NCI-H1048 (cell line): ENCODE measurements at places on chromosomes 5 and 9.

DNA sequence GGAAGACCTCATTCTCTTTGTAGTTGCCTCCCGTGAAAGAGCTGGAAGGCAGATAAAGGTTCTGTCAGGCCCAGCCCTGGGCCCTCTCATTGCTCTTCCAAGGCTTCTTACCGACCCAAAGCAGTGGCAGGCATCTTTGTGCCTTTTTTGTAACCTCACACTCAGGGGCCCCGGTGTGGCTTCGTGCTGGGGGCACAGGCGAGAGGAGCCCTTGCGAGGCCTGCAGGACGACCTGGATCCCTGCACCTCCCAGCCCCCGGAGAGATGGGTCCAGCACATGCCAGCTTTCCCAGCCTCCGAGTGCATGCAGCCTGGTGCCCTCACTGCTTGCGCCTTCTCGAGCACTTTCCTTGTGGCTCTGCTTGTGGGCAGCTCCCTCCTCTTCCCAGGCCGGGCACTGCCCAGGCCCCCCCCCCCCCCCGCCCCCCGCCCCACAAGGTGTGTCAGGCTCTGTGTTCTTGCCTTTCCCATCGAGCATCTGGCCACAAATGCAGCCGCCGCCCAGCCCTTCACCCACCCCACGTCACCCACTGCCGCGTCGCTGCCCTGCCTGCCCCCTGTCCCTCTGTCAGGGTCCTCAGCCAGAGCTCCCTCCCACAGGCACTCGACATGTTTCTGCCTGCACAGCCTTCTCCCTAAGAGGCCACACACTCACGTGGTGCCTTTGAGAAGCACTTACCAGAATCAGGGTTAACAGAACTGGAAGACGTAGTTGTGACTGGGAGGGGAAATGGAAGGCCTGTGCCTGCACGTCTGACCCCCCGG is 63.7 kb upstream of the CACNA1B start:
- no peak for DNase-seq

- DNase-seq, result no peak
These were observed 437 bp upstream of the TRIM41 start for GRCh38 chr5:181222630-181223057.

DNA sequence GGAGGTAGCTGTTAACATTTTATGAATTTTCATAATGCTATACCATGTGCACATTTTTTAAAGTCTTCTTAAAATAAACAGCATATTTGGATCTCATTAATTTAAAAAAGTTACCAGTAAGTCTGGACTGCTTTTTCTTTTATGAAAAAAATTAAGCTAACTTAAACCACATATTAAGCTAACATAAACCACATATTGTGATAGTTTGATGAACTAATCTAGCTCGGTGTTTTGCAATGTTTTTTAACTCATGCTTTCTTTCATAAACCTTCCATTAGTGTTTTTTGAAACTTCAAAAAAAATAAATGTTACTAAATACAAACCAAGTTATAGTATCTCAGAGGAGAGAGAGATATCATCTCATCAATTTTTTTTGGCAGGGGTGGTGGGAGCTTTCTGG is 26.5 kb downstream of the POLK start:
- no peak for DNase-seq

DNA sequence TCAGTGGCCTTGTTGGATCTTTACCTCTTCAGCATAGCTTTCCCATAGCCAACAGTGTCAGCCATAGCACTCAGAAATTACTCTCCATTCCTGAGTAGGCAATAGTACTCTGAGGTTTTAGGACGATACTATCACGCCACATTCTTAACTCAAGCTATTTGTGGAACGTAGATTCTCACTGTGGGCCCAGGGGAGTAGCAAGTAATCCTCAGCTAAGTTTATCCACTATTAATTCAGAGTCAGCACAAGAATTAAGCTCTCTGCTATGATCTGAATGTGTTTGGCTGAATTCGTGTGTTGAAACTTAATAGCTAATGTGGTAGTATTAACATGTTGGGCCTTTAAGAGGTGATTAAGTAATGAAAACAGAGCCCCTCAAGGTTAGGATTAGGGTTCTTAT is 858.8 kb upstream of the NUDT12 start:
- no peak for DNase-seq

GRCh38 chr5:149018909-149019443 is 43.9 kb downstream of the SH3TC2 start:
- DNase-seq, result no peak

GRCh38 chr5:168528521-168529373 is at the start of gene FBLL1:
TSS of gene FBLL1 (plus strand) at chr5:168529305. CDS start at chr5:168529505, 200 bp downstream.
- no peak for DNase-seq

DNA sequence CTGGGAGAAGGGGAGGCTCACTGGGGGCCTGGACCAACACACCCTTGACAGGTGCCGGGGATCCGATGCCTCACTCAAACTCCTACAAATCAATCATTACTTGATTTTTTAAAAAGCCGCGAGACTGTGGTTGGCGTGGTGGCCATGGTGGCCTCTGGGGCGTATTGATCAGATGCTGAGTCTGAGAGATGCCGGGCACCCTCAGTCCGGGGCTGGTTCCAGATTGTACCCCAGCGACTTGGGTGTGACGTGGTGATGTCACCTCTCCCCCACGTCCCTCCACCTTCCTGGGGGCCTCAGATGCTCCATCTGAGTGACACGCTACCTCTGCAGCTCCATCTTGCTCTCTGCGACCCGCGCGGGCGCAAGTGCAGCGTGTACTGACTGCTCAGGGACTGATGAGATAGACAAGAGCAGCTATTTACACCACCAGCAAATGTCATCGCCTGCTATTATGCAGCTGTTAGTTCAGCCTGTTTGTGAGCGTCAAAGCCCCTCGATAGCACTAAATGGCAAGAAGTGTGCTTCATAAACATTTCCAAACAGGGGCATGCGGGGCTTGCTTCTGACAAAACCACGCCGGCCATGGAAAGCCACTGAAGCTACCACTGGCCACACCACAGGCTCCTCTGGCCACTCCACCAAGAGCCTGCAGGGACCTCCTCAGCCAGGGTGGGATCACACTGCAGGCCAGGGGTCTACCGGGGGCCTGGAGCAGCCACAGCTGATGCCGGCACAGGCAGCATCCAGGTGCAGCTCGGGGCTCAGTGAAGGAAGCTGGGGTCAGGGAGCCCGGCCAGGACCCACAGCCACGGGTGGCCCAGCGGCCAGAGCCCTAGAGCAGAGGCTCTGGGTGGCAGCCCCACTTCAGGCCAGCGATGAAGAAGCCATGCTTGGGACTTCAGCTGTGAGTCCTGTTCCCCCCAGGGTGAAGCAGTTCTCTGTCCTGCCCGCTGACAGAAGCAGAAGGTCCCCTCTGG is 50.1 kb downstream of the SLC6A3 start:
- no peak for DNase-seq

DNA sequence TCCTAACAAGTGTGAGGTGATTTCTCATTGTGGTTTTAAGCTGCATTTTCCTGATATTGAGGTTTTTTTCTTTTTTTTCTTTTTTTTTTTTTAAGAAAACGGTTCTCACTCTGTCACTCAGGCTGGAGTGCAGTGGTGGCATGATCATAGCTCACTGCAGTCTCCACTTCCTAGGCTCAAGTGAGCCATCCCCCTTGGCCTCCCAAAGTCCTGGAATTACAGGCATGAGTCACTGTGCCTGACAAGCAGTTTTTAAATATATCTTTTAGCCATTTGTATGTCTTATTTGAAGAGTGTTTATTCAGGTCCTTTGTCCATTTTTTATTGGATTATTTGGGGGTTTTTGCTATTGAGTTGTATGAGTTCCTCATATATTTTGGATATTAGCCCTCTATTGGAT is 53.8 kb downstream of the GCNT1 start:
- no peak for DNase-seq

DNA sequence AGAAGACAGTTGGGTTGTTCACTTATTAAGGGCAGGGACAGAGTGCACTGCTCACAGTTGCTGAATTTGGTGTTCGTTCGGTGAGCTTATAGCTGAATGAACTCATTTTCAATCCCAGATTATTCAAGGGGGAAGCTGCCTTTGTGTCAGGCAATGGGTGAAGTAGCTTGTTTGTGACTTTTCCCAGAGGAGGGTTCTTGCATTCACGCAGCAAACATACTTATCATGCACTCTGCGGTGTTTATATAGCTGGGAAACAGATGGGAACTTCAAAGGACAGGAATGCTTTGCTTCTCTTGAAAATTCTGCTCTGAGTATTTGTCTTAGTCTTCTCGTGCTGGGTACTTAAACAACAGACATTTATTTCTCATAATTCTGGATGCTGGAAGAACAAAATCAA is 64.7 kb upstream of the ABCA1 start:
- no peak for DNase-seq

DNA sequence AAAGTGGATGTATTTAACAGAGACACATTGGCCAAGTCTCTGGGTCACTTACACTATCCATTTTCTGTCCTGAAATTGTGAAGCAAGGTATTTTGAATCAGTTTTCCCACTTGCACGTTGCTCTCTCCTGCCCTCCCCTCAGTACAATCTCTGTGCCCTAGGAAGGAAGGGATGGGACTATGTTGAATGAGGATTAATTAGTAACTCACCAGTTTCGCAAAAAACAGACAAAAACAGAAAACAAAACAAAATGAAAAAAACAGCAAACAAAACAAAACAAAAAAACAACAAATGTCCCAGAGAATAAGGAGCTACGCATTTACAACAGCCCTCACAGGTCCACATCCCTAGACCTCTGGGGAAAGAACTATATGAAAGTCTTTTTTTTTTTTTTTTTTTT is 1.1 kb upstream of the CD14 start:
- no peak for DNase-seq

- no peak for DNase-seq
These were observed 174.9 kb upstream of the PAPPA start for GRCh38 chr9:115978659-115979096.

DNA sequence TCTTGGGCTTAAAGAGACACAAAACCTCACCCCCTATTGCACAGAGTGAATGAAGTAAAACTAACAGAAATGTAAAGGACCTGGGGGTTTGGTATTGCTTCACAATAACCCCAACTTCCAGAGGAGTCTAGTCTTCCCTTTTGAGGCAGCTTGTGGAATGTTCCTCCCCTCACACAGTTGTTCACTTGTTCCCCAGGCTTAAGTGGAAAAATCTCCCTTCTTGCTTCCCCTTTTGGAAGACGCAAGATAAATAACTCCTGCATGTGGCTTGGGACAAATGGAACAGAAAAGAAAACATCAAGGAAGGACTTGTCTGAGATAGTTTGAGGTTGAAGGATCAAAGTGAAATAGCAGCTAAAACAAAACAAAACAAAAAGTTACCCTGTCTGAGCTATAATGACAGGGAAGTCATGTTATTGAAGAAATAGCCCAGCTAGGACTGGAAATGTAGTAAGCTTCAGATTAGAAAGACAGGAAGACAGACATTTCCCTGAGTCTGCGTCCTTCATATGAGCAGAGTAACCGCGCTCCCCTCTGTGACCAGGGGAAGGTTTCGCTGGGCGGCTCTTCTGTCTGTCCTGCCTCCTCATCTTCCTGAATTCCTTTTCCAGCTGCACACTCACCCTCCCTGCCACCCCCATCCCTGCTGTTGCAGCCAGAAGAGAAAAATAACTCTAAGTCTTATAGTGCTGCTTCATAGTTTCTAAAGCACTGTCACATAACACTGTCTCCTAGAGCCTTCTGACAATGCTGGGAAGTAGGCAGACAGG is 8.8 kb downstream of the SPARC start:
- no peak for DNase-seq

DNA sequence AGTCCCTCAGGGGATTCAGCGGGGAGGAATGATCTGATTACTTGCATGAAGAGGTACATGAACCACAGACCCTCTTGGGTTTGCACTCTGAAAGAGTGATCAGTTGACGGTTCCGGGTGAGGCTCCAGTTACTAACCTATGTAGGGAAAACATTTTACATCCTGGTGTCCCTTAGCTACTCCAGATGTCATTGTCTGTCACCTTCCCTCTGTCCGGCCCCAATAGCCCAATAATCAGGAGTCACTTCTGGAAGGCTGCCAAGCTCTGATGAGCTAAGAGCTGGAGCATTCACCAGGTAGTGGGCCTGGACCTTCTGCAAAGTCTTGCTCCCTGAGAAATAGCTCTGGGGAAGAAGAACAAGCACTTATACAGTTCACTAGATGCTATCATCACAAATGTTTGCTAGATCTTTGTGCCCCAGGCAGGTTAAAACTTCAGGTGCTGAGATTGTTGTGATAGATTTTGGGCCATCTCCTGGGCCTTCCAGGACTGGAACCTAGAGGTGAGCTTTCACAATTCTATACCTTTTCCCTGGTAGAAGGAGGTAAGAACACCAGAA is 64.5 kb downstream of the ENTREP1 start:
- no peak for DNase-seq

DNA sequence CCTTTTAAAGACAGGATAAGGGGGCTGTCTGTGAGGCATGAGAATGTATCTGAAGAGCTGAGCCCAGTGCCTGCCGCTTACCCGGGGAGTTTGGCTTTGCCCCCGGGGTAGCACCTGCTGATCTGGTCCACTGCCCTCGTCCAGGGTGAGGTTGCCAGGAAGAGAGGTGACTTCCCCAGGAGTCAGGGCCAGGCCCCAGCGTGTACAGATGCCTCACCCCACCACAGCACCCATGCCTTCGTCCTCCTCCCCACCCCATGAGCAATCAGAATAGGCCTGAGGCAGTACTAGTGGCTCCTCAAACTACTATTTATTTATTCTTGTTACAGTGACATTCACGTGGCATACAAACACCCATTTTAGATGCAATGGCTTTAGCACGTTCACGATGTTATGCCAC is 15.7 kb upstream of the AIF1L start:
- no peak for DNase-seq

DNA sequence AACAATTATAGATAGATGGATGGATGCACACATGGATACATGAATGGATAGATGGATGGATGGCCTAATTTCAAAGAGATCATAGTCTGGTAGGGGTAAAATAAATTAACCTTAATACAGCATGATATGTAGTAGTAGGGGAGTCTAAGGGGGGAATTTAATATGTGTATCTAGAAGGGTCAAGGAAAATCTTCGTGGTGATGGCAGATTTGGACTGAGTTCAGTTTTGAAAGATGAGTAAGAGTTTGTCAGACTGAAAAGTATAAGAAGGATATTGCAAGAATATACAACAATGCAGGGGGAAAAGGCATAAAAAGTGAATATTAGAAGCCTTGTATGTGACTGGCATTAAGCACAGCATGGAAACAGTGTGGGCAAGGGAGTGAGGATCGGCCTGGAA is 98.7 kb downstream of the ZNF462 start:
- no peak for DNase-seq

DNA sequence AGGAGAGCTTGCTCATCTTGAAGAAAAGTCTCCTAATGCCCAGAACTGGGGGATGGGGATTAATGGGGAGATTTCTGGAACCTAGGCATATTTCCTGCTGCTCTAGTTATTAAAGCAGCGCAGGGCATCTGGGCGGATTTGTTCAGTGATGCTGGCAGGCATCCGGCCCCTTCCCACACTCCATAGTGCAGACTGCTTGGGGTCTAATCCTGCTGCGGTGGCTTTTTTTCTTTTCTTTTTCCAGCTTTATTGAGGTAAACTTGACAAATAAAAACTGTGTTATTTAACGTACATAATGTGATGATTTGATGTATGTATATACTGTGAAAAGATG is 30.7 kb downstream of the PPARGC1B start:
- DNase-seq, result no peak

DNA sequence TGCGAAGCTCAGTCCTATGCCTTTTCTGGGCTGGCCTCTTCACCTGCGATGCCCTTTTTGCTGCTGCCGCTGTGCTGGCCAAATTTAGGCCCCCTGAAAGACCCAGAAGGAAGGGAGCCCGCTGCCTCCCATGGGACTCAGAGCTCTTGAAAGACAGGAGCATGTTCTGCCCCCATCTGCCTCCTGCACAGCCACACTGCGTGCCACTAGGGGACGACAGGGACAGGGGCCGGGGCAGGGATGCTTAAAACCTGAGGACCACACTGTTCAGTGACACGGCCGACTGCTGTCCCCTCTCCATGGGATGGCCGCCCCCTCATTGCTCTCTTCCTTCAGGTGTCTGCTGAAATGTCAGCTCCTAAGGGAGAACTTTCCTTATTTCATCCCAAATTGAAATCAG is 132.4 kb downstream of the ADAMTS2 start:
- no peak for DNase-seq
